Esophagus squamous epithelium (tissue), 5 donors: ENCODE measurements at places on chromosomes 2 and 18.

GRCh38 chr2:190882411-190882766, 1.8 kb downstream of the GLS start:
- no peak for DNase-seq

DNA sequence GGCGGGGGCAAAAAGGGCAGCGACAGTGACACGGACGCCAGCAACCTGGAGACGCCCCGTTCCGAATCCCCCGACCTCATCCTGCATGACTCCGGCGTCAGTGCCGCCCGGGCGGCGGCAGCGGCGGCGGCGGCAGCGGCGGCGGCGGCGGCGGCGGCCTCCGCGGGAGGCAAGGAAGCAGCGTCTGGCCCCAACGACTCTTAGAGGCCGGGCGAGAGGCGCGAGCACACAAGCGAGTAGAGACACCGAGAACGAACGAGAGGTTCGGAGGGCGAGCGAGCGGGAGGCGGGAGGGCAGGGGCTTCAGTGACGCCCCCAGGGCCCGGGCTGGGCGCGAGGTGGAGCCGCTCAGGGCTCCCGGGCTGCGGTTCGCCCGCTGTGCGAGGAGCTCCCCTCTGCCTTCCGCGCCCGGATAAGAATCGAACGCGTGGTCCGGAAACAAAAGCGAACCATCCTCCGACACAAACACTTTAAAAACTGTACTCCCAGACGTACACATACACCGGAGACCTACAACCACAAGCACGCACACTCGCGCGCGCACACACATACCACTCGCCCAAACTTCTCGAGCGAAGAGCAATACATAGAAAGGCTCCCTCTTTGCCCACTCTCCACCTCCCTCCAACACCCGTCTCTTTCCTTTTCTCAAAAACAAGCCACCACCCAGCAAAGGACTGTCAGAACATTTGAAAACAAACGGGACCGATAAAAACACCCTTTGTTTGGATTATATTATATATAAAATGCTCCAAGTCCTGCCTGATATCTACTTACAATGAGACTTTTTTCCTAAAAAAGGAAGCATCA, 2.8 kb downstream of the SP9 start:
- DNase-seq, result no peak

DNA sequence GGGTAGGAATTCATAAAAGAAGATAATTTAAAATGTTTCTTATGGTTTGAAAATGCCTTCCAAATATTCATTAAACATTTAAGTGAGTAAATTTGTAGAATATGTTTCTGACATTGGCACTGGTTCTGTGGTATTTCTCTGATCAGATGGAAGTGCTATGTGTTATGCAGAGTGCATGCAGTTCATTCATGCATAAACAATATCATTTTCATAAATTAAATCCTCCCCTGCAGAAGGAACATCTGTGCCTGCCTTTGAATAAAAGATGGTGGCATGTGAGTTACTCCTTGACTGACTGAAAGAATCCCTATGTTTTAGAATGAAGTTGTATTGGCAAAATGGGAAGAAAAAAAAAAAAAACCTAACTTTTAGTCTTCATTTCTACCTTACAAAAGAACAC, 5.9 kb downstream of the NEUROD1 start:
- DNase-seq, result no peak

- DNase-seq, result no peak
These were observed 127.4 kb downstream of the CHST9 start for GRCh38 chr18:27057519-27058234.

GRCh38 chr18:21164548-21165095, 53.0 kb upstream of the ROCK1 start:
- no peak for DNase-seq

GRCh38 chr2:149020432-149020851, 18.1 kb upstream of the LYPD6B start:
- DNase-seq, result no peak

DNA sequence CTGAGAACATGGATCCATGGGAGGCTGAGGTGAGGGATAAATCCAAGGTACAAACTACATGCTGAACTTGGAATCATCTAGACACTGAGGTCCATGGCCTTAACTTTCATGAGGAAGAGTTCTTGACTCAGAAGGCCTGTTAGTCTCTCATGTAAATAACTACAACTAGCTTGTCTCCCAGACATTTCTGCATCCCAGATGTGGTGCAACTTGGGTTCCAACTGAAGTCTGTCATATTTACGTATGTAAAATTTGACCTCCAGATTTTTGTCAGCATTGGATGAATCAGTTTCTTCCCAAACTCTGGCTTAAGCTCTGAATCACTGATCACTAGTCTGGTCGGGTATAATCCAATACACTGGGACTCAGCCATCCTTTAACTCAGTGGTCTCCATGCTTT, 306.9 kb downstream of the PDE11A start:
- DNase-seq, result no peak
